ENCODE measurements at places on chromosomes 6 and 20. TPM values are rescaled to one million over a fixed set of nuclear protein-coding genes. Genes with fewer than 3 reads are reported as not detected.

Gene CAGE1
- 0.21 TPM for total RNA-seq

Gene PRDM13
- 0.07 TPM for total RNA-seq

Gene HRH3
- not detected for total RNA-seq

Gene PPP1R3D
- 5.4 TPM for total RNA-seq

Gene NHSL1
- total RNA-seq = 17.5 TPM

Gene DDO
- total RNA-seq = not detected

Gene SLC44A4
- total RNA-seq = 3.6 TPM

Gene POLR1H
- 22.2 TPM for total RNA-seq

Gene RAD21L1
- total RNA-seq = not detected

- DNase-seq = no peak
Observed at GRCh38 chr6:7256785-7257184, 56.2 kb downstream of the SSR1 start.

- no peak for DNase-seq
Observed at GRCh38 chr6:140079328-140079727, 704.9 kb upstream of the CITED2 start.

DNA sequence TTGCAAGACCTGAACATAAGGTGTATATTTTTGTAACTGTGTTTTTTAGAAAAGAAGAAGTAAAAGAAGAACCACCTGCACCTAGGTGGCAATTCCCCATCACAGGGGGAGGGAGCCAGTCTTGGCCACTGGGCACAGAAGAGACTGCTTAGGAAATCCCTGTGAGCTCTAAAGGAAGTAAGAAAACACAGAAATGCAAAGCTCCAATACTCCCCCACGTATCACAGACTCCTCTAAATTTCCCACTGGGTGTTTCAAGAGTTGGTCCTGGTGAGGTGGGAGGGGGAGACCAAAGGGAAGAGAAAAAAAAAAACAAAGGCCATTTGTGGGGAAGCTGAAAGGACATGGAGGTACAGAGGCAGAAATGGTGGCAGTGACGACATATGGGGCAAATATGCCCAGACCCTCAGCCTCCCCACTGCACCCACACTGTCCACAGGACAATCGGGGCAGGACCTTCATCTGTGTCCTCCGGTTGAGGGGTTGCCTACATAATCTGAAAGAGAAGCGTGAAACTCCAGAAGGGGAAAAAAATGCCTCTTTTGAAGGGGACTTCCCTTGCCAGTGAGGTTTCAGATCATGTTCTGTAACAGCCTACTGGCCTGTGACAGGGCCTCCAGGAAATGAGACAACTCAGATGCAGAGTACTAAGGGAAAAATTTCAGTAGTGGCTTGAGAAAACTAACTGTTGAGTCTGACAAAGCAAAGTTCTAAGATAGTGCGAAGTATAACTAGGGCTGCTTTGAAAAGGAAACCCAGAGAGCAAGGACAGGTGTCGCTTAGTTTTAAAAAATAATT is 226.2 kb upstream of the MARCKS start:
- DNase-seq = no peak

DNA sequence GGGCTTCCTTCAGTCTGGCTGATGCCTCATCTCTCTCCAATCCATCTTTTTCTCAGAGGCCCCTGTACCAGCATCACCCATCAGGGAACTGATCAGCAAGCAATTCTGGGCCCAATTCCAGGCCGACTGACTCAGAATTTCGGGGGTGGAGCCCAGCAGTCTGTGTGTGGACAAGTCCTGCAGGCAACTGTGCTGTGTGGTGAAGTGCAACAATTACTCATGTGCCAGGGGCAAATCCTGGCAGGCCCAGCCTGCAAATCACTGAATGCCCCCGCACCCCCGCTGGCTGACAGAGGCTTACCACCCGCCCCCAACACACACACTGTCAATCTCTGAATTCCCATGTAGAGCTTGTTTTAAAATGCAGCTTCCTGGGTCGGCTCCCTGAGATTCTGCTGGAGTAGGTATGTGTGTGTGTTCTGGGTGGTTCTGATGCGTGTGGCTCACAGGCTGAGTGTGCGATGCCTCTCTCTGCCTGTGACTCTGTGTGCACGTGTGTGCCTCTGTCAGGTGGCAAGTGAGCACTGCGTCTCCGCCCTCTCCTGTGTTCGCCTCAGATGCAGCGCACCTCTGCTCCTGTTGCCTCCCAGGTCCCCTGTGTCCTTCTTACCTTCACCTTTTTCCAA is 45.4 kb downstream of the SSR1 start:
- no peak for DNase-seq

- DNase-seq = no peak
Observed at GRCh38 chr6:106732376-106732940, 103.1 kb downstream of the QRSL1 start.

DNA sequence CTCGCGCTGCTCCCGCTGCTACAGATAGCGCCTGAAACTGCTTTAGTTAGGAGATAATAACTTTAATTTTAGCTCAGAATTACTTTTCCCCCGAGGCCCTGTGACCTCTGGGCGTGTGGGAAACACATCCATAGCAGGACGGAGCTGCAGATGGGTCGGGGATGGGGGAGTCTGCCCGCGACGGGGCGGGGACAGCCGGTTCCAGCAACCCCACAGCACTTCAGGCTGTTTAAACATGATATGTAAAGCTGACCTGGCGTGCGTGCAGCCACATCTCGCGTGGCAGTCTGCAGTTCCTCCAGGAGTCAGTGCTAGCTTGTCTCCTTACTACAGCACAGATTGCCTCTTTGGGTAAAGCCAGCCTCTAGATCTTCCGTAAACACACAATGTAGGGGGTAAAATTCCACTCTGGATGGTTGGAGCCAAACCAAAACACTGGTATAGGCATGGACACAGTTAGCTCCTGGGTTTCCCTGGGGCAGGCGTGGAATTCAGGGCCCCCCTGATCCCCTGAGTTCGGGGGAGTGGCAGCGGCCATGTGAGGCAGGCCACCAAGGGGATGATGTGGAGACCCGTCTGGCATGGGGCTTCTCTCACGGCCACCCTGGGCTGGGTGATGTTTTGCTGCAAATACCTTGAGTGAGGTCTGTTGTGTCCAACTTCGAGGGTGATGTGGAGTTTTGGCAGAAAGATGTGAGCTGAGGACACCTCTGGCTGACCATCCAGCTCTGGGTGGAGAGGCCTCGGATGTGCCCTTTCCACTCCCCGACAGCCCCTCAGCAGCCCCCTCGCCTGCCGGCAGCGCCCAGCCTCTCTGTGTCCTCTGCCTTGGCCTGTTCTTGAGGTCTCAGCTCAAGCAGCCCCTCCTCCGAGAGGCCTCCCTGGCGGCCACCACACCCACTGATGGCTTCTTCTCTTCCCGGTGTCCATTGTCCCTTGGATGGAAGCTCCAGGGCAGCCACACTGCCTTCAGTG is 214.5 kb downstream of the TAF4 start:
- no peak for DNase-seq

- no peak for DNase-seq
Observed at GRCh38 chr6:84037425-84038089, 4.0 kb downstream of the MRAP2 start.

GRCh38 chr20:22752324-22752723 is 168.0 kb upstream of the FOXA2 start:
- no peak for DNase-seq

GRCh38 chr6:96570053-96570452 is 7.1 kb downstream of the FHL5 start:
- no peak for DNase-seq

DNA sequence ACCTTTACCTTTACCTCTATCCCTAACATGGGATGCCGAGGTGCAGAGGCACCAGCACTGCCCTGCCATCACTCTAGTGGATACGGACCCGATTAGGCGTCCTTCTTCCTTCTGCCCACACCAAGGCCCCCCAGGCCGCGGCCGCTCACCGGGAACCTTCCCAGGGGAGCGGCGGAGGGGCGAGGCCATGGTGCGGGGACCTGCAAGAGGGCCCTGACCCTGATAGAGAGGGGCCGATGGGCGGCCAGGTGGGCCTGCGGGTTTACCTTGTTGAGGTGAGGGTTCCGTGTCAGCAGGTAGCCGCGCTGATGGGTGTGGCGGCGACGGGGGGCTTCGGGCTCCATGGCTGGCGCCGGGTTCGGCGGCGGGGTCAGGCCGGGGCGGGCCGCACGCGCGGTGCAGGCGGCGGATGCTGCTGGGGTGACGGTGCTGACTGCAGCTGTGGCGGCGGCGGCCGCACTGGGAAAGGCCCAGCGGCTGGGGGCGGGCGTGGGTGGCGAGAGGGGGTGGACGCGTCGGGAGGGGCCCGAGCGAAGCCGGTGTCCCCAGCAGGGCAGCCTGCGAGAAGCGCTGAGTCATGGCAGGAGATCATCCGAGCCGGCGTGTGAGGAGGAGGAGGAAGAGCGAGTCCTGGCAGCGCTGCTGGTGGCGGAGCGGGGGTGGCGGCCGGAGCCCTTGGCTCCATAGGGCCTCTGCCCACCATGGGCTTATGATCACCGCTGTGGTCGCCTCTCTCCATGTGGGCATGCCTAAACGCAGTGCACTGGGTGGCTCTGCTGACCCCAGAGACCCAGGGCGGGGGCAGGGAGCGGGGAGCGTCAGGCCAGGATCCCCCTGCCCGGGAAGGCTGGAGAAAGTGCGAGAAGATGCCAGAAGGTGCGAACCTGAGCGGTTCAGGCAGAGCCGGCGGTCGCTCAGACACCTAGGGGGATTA is at the start of gene ME1:
Gene ME1, minus strand, starts transcription at position 441 of the 934 bp plus-strand sequence. Its CDS starts 97 bp downstream, at position 344.
- peak; percentile 92 for DNase-seq

DNA sequence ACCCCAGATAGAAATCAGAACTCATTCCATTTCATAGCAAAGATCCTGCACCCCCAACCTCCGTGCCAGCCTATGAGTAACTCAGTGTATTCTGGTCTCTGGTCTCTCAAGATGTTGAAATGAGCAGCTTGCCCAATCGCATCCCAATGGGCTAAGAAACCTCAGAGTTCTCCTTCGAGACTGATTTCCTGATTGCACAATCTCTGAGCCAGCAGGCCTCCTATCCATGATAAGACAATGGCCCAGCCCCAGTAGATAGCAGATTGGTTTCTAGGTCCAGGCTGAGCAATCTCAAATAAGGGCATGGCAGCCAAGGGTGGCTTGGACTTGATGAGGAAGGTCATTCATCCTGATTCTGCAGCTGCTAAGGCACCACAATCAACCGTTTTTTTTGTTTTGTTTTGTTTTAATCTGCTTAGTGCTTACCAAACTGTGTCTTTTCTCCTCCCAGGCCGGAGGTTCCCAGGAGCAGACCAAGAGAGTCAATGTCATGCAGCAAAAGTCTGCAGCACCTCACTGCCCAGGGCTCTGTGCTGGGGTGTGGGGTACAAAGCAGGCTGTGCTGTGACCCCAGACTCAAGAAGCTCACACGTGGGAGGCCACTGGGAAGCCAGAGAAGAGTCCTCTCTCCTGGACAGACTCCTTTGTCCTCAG is 125.1 kb upstream of the NXT1 start:
- no peak for DNase-seq

DNA sequence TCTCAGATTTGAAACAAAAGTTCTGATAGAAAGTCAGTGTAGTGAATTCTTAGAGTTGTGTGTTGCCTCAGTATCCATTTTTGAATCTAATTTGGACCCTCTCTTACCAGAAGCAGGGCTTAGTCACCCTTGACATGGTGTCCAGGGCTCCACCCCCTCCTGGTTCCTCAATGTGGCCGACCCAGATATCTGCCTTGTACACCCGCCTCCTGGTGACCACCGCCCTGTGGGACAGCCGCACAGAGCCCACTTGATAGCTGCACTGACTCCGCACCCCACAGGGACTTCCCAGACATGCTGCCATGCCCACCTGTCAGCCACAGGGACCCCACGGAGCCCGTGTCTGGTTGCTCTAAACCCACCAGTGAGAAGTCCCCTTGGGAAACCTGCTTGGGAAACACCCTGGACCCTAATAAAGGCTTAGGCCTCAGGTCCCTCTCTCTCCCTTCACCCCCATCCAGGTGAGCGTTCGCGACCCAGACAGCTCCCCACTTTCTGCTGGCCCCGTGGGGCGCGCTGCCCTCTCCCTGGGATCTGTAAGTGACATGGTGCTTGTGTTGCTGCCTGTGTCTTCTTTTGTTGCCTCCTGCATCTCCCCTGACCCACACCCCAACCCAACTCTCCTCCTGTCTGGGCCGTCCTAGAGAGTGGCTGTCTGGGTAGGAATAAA is 47.2 kb upstream of the SYNDIG1 start:
- no peak for DNase-seq

DNA sequence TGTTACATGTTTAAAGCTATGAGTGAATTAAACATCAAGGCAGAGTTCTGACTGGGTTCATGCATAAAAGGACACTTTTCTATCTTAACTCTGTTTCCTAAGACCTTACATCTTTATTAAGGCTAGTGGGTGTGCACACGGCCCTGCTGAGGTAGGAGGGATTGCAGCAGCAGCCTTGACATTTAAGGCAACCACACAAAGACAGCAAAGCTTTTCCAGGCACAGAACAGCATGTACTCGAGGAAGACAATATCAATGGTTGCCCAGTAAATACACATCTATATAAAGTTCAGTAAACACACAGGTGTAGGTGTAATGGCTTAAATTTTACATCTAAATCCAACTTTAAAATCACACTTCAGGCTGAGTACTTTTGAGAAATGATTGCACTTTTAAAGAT is 79.8 kb upstream of the LOC128125822 start:
- DNase-seq = no peak

DNA sequence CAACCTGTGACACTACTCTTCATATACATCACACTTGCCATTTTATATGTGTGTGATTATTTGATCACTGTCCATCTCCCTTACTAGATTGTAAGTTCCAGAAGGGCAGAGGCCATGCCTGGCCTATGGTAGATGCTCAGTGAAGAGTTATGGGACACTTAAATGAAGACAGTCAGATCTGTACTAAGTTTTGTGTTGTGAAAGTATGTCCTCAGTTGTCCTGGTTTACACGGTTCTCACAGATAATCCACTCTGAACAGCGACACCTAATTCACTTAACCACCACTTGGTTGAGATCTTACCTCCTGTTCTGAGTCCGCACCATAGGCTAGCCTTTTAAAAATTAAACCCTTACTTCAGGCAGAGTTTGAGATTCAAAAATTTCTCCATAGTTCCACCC is 434.1 kb upstream of the SOX4 start:
- DNase-seq = no peak

DNA sequence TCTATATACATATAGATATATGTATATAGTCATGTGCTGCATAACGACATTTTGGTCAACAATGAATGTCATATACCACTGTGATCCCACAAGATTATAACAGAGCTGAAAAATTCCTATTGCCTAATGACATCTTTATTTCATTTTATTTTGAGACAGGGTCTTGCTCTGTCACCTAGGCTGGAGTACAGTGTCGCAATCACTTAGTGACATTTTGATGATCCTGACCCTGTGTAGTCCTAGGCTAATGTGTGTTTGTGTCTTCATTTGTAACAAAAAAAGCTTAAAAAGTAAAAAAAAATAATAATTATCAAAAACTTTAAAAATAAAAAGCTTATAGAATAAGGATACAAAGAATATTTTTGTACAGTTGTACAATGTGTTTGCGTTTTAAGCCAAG is 4.0 kb upstream of the FAM8A1 start:
- no peak for DNase-seq

GRCh38 chr20:31454361-31454760 is 13.9 kb downstream of the DEFB123 start:
- DNase-seq = no peak

GRCh38 chr6:40788661-40789655 is 201.8 kb upstream of the LRFN2 start:
- DNase-seq = peak; percentile 77

DNA sequence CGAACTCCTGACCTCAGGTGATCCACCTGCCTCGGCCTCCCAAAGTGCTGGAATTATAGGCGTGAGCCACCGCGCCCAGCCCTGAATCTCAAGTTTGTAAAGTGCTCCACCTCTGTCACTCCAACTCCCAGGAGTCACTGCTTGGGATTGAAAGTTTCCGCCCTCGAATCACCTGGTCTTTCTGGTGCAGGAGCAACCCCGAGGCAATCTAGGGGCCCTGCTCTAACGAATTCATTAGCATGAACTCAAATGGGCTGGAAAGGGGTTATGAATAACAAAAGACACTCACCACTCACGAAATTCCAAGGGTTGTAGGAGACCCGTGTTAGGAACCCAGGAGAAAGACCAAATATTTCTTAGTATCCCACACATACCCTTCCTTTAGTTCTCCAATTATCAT is 26.1 kb downstream of the RBCK1 start:
- peak; percentile 78 for DNase-seq
